Hepatocyte (in vitro differentiated cells): ENCODE measurements at places on chromosomes 4 and X. TPM values are rescaled to one million over a fixed set of nuclear protein-coding genes. Genes with fewer than 3 reads are reported as not detected.

The AR gene
- 4.5 and 5.4 TPM in 2 replicates for total RNA-seq

The EDNRA gene
- 28.1 and 35.7 TPM in 2 replicates for total RNA-seq

The COQ2 gene
- total RNA-seq = 13.4 and 15.3 TPM in 2 replicates

The TREX2 gene
- total RNA-seq = 0.60 and 0.76 TPM in 2 replicates

The ADH1A gene
- 37.6 and 39.0 TPM in 2 replicates for total RNA-seq

The PRKG2 gene
- 16.6 and 17.4 TPM in 2 replicates for total RNA-seq

- no peak for DNase-seq
These were observed 682.4 kb upstream of the GRIA3 start for GRCh38 chrX:122501652-122502051.

GRCh38 chr4:7272404-7272803 lies 80.1 kb downstream of the SORCS2 start:
- no peak for DNase-seq

GRCh38 chr4:1488831-1489638 lies 82.8 kb upstream of the NKX1-1 start:
- no peak for DNase-seq

DNA sequence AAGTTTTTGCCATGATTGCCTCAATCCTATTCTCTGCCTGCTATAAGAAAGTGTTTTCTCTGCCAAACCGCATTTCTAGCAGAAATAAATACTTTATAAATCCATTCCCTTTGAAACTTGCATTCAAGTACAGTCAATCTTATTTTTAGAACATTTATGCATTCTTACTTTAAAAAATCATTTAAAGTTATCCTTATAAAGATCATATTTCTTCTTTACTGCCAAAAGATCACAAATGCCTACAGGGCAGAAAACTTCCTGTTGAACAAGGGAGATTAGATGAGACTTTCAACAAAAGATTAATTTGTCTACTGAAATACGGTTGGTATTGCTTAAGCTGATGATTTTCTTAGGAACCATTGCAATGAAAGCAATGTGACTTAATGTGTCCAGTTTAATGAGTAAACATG lies 207.2 kb upstream of the SLIT2 start:
- no peak for DNase-seq

GRCh38 chrX:13688384-13688957 lies 457 bp upstream of the RAB9A start:
- DNase-seq = no peak

DNA sequence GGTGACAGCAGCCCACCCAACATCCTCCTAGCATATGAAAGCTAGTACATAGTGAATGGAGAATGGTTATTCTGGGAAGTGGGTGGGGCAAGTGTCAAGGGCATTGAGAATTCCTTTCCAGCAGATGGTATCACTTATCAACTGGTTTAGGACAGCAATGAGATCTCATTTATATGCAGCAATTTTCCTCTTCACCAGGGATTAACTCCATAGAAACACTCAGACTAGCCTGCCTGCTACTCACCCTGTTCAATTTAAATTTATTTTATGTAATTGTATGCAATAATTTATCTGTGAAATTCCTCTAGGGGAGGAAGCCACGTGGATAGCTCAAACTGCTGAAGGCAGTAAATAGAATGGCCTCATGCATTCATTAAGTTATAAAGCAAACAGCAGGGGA lies 101.6 kb upstream of the MID1IP1 start:
- DNase-seq = no peak

- DNase-seq = peak; percentile 61
These were observed 38.9 kb upstream of the BCLAF3 start for GRCh38 chrX:20029728-20030127.

- no peak for DNase-seq
These were observed 1.4 kb downstream of the HAND2 start for GRCh38 chr4:173528378-173529321.

DNA sequence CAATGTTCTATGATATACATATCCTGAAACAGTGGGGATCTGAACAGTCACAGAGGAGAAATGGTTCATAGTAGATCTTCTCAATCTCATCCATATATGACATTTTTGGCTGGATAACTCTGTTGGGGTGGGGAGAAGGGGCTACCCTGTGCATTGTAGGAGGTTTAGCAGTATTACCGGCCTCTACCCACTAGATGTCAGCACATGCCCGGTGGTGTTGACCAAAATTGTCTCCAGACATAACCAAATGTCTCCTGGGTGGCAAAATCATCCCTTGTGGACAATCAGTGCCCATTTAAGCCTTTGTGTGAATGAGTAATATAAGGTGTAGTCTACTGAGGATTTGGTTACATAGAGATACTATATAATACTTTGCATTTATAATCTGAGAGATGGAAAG lies 89.9 kb downstream of the PLS3 start:
- peak; percentile 59 for DNase-seq

DNA sequence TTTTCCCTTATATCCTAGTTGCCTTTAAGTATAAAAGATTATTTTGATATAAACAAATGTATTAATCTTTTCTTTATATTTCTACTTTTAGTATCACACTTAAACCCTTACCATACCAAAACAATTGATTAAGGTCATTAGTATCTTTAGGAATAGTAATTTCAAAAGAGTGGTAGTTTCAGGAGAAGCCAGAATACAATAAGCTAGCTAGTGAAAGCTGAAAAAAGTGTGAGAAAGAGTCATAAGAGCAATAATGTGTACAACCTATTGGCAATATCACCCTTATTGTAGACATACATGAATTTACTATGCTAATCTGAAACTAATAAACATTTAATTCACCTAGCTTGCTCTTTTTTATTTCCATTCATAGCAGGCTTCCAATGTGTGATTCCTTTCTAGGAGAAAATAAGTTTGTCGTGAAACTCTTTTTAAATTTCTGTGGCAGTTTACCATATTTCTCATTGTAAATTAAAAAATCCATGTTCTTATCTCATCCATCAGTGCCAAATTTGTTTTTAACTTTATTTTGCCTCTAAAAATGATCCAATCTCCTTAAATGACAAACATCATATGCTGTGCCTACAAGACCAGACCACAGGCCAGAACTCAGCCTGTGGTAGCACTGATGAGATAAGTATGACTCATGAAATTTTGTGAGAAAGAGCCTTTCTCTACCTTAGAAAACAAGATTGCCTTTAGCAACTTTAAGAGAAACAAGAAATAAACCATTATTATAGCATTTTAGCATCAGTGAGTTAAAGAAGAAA lies 8.1 kb downstream of the NEK1 start:
- DNase-seq = no peak

GRCh38 chrX:47458528-47458927 lies 24.5 kb downstream of the ZNF41 start:
- DNase-seq = no peak

DNA sequence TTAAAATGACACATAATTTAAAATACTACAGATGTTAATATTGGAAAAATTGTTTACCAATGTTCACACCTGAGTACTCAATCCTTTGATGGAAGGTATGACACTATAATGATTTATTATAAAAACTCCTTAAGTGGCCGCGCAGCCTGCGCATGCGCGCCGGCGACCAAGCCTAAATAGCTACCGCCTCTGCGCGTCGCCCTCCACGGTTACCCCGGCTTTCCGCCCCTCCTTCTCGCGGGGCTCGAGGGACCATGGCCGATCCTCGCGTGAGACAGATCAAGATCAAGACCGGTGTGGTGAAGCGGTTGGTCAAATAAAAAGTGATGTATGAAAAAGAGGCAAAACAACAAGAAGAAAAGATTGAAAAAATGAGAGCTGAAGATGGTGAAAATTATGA lies 170.2 kb downstream of the DMD start:
- no peak for DNase-seq

DNA sequence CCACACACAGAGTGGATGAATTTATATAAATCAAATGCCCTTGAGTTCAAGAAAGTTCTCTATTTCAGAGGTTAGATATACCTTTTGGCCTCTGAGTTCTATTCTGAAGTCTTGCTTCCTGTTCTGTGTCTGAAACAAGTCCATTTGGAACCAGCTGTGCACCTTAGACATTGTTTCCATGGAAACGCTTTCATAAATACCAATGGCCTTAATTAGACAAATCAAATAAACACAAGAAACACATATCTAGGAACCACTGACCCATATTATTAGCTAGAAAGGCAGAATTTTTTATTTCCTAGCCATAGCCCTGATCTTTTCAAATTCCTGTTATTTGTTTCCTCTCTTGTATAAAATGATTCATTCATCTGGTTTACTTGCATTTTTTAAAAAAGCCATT lies 8.4 kb upstream of the C4orf54 start:
- no peak for DNase-seq

DNA sequence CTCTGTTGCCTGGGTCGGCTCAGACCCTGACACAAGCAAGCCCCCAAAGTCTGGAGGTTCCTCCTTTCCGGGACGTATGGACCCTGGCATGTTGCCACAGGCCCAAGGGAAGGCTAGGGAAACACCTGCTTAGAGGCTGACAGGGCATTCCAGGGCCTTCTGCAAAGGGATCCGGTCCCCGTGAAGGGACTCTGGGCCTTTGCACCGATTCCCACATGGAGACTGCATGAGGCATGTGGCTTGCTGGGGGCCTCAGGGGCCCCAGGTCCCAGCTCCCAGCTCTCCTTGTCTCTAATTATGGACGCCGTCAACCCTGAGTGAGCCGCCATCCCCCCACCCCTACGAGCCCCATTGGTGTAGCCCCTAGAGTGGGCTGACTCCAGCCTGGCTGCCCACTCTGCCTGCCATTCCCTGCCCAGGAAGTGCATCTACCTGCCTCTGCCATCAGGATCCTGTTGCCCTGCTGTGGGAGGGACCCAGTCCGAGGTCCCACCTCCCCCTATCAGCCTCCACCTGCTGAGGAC lies 4.2 kb upstream of the RGS12 start:
- no peak for DNase-seq
